ENCODE measurements at places on chromosomes 3 and 15. TPM values are rescaled to one million over a fixed set of nuclear protein-coding genes. Genes with fewer than 3 reads are reported as not detected.

- peak; percentile 92 for DNase-seq
Observed at GRCh38 chr15:41024131-41024530, 70.9 kb downstream of the CHAC1 start.

GRCh38 chr3:8996681-8997121 is 33.4 kb upstream of the RAD18 start:
- peak; percentile 50 for DNase-seq

DNA sequence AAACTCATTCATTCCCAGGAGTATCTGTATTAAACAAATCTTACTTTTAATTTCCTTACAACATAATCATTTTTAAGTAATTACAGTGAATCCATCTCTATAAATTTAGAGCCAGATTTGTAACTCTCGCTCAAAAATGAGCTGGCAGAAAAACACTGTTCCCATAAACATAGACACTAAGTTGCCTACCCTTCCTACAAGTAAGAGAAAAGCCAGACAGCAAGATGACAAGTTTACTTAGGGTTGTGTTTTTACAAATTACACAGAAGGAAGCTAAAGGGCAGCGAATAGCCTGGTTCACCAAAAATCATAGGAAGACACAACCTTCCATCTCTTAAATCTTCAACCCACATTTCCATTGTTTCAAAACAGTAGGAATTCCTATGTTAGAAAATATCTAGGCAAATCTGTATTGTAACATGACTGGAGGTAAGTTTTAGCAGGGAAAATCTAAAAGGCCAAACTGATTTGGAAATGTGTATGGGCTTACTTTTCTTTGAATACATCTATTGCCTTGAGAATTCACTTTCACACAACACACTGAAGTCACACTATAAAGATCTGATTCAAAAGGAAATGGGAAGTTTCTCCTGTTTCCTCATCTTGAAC is 21.7 kb downstream of the HERC1 start:
- DNase-seq = no peak

DNA sequence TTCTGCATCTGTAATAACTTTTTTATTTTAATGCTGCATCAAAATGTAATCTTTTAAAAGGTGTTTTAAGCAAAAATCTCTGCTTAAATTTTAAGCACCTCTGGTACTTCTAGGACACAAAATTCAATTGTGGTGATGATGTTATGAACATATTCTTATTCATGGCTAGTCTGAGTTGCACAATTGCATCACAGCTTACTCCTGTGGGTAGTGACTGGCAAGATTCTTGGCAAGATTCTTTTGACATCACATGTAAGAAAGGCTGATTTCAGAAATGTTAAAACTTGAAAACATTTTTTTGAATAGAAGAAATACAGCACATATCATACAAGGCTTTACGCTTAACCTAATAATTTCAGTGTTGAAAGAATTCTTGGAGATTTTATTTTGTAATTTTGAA is 35.7 kb downstream of the IQCH start:
- DNase-seq = no peak

- no peak for DNase-seq
Observed at GRCh38 chr3:115843206-115843605, 219.9 kb downstream of the GAP43 start.

DNA sequence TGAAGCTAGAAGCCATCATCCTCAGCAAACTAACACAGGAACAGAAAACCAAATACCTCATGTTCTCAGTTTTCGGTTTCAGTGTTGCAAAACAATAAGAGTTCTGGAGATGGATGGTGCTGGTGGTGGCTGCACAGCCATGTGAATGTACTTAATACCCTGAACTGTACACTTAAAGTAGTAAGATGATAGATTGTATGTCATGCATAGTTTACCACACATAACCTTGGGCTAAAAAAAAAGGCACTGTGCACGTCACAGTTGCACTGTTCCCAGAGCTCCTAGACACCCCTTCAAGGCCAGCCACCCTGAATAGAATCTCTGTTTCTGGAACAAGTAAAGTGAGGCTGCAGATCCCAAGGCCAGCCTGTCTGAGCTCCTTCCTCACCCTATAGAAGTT is 243.3 kb upstream of the IGF1R start:
- no peak for DNase-seq

GRCh38 chr3:171896316-171896715 is 53.2 kb downstream of the TMEM212 start:
- no peak for DNase-seq

DNA sequence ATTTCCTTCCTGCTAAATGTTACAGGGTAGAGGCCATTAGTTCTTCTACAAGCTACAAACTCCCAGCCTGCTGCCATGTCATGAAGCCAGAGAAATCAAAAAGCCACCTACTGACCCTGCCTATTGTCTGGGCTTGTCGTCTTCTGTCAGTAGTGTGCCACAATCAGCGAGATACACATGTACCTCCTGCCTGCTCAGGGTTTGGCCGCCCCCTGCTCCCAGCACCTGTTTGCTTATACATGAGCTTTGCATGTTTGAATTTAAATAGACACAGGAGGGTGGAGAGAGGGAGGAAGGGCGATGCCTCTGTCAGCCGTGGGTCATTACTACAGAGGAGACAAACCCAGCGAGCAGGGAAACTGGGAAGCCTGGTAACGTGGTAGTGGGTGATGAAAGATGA is 106.1 kb downstream of the ROBO2 start:
- DNase-seq = no peak

GRCh38 chr15:33468740-33469139 is 158.0 kb downstream of the RYR3 start:
- no peak for DNase-seq

HTR3E gene
- total RNA-seq = not detected

OPA1 gene
- total RNA-seq = 58.7 TPM

Data from skin of body (tissue), 3 donors.